AG20443 (cell line): ENCODE measurements at places on chromosomes 1 and 21.

DNA sequence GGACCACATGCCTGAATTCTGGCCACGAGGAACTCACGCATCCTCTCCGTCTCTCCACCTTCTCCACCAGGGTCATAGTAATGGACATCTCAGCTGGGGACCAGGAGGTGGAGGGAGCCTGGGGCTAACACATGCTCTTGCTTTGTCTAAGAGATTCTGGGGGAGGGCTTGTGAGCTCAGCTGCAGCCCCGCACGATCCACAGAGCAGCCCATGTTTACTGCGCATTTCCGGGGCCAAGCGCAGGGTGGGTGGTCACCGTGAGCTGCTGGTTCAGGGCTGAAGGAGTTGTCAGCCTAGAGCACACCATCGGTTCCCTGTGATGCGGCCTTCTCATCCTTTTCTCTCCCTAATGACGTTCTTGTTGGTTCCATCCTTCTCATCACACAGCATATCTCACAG lies 7.5 kb upstream of the TFF2 start:
- DNase-seq: no peak

- peak; percentile 66 for DNase-seq
These were observed 1.7 kb downstream of the PTPRU start for GRCh38 chr1:29237852-29238619.

GRCh38 chr1:82597649-82598048 lies 796.9 kb downstream of the ADGRL2 start:
- peak; percentile 24 for DNase-seq

DNA sequence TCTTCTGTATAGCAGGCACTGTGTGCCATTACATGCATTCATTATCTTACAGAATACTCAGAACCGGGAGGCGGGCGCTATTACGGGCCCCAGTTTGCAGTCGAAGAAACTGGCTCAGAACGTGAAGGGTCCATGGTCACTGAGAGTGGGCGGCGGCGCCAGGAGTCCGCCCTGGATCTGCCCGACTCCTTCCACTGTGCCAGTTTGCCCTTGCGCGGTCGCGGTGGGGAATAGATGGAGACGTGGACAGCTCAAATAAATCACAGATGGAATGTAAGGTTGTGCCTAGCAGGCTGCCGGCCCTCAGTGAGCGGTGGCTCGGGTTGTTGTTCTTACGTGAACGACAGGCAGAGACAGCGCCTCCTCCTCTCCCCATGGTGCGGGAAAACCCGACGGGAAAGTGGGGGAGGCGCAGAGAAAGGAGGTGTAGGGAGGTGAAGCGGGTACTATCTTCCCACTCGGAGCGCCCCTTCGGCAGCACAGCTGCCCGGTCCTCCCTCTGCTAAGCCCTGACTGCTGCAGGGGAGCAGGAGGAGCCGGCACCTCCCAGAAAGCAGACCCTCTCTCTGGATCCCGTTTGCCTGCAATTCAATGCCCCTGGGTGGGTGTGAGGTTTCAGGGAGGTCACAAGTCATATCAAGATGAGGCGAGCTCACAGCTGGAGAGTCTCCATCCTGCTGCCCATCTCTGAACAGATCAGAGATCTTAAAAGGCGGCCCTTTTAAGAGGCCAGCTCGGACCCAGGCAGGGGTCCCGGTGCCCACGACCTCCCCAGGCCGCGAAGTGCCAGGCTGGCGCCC lies 1.1 kb downstream of the COL9A2 start:
- no peak for DNase-seq

DNA sequence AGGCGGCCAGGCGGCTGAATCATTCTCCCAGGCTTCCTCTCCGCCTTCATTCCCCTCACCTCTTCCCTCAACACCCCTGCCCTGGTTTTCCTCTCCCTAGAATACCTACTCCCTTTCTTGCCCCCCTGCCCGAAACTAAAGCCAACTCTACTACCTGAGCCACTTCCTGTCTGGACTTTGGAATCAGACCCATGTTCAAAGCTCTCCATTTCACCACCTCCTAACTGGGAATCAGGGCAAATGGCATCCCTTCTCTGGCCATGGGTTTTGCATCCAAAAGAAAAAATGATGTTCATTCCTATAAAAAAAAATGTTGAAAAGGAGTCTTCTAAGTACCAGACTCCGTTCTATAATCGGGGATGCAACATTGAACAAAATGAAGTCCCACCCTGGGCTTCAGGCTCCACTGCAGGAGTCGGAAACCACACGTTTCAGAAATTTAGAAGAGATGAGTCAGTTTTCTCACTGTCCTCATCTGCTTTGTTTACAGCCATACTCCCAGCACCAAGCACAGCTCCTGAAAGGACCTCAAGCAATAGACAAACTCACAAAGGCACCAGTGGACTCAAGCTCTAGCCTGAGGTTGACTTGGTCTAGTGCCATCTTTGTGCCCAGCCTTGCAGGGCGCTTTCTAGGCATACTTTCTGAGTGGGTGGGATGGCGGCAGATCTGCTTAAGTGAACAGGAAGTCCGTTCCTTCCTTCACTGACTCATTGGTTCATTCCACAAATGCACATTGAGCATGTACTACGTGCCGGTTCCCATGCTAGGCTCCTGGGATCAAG lies 176.2 kb downstream of the IGSF21 start:
- DNase-seq: no peak

DNA sequence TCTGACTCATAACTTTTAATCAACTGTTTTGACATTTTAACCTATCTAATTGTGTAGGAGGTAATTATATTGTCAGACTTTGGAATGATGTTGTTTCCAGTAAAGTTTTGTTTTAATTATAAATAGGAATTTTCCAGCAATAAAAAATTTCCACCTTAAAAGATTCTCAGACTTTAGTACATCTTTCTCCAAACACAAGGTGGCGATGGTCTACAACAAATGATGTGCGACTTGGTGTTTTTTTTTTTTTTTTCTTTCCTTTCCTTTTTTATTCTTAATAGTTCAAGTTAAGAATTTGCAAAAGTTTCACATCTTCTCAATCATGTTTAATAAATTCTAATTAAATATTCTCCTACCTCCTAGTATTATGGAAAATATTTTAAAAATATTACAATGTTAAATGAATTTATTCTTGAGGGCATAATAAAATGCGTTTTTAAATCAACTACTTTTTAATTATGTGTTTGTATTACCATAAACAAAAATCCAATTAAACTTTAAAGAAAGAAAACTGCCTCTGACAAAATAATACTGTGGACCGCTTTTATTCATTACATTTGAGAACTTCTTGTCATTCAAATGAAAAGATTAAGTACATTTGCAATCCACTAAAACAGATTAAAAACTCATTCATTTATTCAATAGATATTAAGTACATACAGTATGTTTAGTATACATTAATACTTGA lies 4.4 kb upstream of the ADAMTS1 start:
- DNase-seq: peak; percentile 29

DNA sequence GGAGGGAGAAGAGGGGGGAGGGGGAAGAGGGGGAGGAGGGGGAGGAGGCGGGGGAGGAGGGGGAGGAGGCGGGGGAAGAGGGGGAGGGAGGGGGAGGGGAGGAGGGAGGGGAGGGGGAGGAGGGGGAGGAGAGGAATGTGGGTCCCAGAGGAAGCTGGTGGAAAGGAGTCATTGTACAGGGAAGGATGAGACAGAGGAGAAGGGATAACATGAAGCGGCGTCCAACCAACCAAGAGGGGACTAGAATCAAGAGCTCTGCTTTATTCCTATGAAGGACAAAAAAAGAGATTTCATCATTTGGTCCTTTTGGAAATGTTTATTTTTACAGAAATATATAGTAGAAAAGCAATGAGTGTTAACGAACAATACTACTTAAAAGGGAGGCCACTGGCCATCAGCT lies 24.5 kb downstream of the COA6 start:
- DNase-seq: no peak

GRCh38 chr1:40314721-40315238 lies 2.3 kb downstream of the COL9A2 start:
- DNase-seq: no peak

DNA sequence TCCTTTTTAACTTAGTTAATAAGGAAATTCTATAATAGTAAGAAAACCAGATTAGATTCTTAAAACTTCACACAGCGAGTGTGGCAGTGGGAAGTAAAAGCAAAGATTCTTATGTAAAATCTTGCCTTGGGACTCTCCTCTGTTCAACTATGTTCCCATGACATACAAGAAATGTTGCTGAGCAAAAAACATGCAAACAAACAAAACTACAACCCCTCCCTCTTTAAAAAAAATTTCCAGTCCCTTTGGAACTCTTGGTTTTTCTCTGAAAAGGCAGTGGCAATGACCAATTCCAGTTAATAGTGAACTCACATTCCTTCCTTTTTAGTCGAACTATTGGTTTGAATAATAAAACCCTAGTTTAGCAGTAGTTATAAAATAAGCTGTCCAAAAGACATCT lies 453.1 kb upstream of the ZRANB2 start:
- no peak for DNase-seq

DNA sequence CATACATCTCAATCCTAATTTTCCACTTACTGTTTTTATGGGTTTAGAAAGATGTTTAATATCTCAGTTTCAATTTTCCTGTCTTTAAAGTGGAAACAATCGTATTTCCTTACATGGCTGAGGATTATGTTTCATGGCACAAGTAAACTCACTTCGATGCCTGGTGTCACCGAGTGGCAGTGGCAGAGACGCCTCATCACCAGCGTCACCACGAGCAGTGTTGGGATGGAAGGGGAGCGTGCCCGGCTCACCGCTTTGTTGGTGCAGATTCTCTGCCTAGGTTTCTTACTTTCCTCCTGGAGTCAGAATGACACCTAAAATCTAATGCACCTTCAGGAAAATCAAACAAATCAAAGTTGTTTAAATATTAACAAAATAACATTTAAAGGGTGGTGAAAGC lies 48.2 kb upstream of the DIP2A start:
- DNase-seq: no peak

DNA sequence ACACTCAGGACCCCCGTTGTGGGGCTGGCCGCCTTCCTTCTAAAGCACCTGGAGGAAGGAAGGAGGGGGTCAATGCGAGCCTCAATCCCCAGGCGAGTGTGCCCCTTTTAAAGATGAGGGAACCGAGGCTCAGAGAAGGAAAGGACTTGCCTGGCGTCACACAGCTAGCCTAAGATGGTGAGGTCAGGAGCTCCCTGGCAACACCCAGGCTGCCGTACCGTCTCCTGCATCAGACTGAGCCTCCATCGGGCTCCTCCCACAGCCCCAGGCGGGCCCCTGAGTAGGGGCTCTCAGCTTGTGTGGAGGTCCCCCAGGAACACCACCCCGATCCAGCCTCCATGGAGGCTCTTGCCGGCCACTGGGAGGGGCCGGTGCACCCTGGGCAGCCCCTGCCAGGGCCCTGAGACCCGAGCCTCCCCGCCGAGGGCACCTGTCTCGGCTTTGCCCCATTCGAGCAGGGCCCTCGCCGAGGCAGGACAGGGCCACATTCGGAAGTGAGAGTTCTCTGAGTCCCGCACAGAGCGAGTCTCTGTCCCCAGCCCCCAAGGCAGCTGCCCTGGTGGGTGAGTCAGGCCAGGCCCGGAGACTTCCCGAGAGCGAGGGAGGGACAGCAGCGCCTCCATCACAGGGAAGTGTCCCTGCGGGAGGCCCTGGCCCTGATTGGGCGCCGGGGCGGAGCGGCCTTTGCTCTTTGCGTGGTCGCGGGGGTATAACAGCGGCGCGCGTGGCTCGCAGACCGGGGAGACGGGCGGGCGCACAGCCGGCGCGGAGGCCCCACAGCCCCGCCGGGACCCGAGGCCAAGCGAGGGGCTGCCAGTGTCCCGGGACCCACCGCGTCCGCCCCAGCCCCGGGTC lies at the start of gene AIRE:
Gene AIRE (plus strand): TSS at position 739 of the 855 bp plus-strand sequence. CDS start 131 bp downstream, outside the sequence.
- DNase-seq: peak; percentile 80

DNA sequence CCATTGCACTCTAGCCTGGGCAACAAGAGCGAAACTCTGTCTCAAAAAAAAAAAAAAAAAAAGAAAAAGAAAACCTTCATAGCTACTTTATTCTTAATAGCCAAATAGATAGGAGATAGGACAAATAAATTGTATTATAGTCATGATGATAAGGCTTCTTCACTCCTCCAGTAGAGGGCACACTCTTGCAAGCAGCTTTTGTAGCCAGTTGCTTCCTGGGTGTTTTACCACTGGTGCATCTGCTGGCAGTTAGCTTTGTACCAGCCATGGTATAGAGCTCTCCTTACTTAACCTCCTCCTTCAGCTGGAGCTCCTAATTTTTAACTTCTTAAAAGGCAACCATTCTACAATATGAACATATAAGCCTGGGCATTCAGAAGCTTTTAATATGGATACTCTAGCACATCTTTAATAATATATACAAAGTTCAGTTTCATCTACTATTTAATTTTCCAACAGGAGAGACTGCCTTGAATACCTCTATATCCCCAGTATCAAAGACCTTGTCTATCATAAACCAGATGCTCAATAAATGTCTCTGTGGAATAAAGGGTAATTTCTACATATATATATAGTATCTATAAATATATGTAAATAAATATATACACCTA lies 35.8 kb downstream of the EVI5 start:
- DNase-seq: peak; percentile 65

DNA sequence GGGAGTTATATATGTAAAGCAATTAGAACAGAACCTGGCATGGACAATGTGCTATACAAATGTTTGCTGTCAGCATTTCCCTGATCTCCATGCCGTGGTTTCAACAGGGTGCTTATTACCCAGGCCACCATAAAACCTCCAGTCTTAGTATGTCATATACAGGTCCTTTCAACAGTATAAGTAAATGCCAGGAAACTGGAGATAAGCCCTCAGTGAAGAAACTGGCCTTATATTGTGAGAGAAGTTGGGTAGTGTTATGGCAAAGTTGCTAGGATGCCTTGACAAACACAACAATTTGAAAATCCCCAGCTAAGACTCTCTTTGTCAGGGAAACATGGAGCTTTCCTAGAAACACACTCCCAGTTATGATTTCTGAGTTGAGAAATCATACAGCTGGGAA lies 850.2 kb upstream of the ADAMTS5 start:
- no peak for DNase-seq

- no peak for DNase-seq
These were observed 162.2 kb upstream of the KCNK2 start for GRCh38 chr1:214920337-214920736.

DNA sequence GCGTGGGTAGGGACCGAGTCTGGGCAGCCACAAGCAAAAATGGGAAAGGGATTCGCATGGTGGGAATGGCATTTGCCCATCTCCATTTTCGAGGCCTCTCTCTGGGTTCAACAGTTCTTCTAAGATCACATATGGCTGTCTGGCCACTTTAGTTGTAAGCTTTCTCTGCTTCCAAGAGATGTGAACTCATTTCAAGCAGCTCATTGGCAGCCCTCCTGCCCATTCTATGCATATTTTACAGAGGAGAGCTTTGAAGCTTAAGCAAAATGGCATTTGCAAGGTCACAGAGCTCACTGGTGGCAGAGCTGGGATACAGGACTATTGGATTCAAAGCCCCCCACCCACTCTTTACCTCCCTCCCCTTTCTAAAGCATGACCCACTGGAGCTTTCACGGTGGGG lies 93.7 kb downstream of the HHIPL2 start:
- peak; percentile 35 for DNase-seq

- DNase-seq: no peak
These were observed 375.1 kb downstream of the RYR2 start for GRCh38 chr1:237416924-237417655.

DNA sequence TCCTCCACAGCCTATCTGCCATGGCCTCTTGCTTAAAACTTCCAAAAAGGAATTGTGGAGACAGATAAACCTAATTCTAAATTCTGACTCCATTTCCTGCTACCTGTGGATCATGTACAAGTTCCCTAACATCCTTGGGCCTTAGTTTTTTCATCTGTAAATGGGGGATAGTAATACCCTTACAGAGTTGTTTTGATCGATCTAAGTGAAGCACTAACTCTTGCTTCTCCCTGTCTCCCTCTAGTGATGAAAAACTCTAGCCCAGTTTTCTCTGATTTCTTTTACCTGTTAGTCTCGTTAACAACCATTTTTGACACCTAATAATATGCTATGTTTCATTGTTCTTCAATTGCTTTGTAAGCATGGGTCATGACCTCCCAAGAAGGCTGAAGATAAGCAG lies 65.9 kb downstream of the TM2D1 start:
- no peak for DNase-seq
